ENCODE measurements at places on chromosomes 4 and X.

- no peak for DNase-seq
Measured at GRCh38 chr4:1572964-1573720, 111.0 kb downstream of the FAM53A start.

DNA sequence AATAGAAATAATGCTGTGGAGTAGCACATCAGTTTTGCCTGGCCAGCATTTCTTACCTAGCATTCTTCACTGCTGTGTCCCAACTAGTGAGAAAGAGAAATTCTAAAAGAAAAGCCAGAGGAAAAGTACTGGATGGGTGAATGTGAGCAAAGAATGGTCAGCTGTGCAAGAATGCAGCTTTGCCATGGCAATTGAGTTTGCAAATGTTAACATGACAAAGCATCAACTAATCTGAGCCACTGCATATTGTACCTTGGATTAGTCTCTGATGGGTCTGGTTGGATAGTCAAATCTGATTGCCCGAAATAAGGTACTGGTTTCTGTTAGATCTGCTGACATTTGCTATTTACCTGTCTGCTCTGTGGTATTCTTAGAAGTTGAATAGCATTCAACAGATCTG is 38.7 kb downstream of the ADD1 start:
- no peak for DNase-seq

DNA sequence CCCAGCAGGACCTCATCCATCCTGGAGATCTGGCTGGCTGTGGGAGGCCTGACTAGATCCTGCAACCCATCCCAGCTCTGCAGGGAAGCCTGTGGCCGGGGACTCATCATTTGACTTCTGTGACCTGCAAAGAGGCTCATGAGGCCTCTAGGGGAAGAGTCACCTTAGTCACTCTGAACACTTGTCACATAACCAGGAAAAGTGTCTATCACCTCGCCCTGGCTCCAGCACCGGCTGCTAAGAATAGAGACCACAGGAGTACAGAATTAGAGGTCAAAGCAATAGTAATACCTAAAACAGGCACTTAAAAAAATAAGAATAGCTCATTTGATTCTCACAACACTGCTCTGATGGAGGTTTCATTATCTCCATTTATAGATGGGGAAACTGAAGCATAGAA is 3.8 kb upstream of the NSG1 start:
- DNase-seq, result no peak

DNA sequence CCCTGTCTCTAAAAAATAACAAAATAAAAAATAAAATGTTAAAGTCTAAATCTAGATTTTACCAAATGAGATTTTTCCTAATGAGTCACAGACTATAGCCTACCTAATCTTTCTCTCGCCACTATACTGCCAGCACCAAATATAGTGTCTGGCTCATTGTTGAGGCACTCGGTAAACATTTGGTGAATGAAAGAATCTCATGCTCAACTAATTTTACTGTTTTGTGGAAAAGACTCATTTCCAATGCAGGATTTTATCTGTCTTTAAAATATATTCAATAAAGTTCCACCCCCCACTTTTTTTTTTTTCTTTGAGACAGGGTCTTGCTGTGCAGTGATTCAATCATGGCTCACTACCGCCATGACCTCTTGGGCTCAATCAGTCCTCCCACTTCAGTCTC is 71.5 kb downstream of the PLS3 start:
- no peak for DNase-seq
